ENCODE measurements at places on chromosomes 1 and 21.
A peak's percentile ranks its signal among the peaks of the same experiment; 100 is the strongest.

DNA sequence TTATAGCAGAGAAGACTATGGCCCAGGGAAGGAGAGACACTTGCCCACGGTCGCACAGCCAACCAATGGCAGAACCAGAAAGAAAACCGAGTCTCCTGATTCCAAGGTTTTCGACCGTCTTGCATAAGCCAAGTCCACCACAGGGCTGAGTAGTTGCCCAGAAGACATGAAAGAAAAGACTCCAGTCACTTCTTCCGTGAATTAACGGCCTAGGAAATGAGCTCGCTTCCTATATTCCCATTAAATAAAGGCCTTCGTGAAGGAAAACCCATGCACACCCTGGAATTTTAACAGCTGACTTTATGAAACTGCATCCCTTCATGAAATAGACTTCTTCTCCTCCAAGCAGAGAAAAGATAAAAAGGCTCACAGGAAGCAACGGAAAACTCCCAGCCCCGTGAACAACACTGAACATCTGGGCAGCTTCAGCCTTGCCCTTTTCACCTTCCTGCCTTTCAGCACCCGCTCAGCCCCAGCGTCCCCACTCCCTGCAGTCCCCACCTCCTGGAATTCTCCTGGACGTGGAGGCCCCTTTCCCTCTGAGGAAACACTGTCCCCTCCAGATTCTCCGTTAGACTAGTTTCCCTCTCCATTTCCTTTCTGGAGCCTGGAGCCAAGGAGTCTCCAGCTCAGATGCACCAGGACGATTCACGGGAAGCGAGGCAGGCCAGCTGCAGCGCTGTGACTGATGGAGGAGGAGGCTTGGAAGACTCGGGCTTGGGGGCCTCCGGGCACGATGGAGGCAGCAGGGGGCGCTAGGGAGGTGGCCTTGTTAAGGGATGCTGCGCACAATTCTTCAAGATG, 2.7 kb upstream of the MYOC start:
- no peak for DNase-seq

GRCh38 chr1:114350731-114351445, 160.1 kb downstream of the TRIM33 start:
- no peak for DNase-seq

- DNase-seq: no peak
These were observed 137.7 kb downstream of the ACTL8 start for GRCh38 chr1:17892851-17893250.

DNA sequence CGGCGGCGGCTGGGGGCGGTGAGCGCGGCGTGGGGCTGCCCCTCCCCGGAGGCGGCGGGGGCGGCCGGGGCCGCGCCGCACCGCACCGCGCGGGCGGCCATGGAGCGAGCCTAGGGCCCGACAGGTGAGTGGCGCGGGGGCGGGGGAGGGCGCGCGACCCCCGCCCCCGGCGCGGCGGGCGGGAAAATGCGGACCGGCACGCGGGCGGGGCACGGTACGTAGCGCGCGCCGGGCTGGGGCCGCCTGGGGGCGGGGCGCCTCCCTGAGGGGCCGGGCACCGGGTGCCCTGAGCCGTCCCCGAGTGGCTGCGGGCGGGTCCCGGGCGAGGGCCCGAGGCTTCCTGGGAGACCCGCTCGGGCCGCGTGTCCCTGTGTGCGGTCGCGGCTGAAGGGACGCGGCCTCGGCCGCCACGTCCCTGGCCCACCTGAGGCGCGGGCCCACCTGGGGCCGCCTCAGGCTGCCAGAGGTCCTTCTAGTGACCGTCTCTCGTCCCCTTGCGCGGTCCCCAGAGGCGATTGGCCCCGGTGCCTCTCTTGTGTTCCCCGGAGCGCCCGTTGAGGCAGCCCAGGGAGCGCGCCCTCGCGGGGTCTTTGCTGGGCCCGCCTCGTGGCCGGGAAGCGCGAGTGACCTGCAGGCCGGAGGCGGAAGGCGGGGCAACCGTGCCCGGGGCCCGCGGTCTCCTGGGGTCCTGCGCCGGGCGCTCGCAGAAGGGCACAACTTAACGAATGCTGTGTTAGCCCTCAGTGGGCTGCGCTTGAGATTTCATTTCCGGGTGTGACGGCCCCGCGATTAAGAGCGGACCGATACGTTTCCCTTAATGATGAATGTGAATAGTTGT, 500 bp downstream of the FAM20B start:
- DNase-seq: peak; percentile 79

DNA sequence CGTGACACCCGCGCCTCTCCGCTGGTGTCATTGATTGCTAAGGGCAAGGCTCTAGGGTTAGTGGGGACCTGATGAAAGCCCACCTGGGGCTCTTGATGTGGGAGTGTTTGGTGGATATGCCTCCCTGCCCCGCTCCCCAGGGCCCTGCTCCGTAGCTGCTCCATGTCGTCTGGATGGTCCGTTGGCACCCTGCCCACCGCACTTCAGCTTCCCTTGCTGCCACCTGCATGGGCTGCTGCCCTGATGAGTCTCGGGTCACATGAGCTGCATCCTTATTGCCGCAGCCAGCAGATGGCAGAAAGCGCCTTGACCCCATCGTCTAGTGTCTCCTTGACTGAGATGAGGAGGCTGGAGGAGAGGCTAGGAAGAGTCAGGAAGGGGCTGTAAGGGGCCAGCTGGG, 439.4 kb downstream of the CAMTA1 start:
- no peak for DNase-seq
